ENCODE measurements at places on chromosomes 2 and 18.

GRCh38 chr2:203706403-203706802 lies at the start of gene CD28:
Gene CD28, plus strand, starts transcription at chr2:203706639. Its CDS starts 58 bp downstream, at chr2:203706697.
- peak; percentile 88 for DNase-seq

GRCh38 chr2:160315337-160315736 lies 115.3 kb upstream of the ITGB6 start:
- DNase-seq, result no peak

DNA sequence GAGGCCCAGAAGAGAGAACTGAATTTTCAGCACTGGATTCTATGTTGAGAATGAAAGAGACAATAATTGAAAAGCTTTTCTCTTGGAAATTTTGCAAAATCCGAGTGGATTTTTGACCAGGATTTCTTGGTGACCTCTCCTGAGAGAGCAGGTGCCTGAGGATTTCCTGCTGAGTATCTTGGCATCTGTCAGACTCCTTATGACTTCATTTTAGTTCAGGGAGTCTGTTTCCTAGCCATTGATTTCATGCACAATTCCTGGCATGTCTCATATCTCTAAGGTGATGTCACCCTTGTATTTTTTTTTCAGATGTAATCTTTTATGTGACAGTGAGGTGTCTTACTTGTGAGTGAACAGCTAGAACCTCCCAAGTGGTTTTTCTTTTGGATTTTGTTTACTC lies 195.9 kb downstream of the NEDD4L start:
- no peak for DNase-seq

GRCh38 chr2:102028470-102028869 lies 36.7 kb downstream of the IL1R2 start:
- no peak for DNase-seq

- no peak for DNase-seq
These were observed 567.9 kb downstream of the FBXO15 start for GRCh38 chr18:73579698-73580097.

- no peak for DNase-seq
These were observed 98.5 kb downstream of the PRKCE start for GRCh38 chr2:45750001-45750400.

DNA sequence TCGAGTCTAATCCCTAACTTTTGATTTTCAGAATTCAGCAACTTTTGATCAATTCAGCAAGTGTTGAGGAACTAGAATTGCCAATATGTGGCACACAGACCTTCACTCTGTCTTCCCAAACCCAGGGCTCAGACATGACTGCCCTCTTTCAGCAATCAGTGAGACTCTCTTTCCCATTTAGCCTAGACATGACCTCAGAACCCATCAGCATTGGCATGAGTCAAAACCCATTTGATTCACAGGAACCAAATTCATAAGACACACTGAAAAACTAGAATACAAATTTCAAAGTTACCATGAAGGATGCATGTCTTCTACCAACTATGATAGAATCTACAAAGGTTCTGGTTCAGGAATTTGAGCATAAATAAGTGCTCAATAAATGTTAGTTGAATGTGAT lies 113.6 kb upstream of the MAP3K20 start:
- no peak for DNase-seq

DNA sequence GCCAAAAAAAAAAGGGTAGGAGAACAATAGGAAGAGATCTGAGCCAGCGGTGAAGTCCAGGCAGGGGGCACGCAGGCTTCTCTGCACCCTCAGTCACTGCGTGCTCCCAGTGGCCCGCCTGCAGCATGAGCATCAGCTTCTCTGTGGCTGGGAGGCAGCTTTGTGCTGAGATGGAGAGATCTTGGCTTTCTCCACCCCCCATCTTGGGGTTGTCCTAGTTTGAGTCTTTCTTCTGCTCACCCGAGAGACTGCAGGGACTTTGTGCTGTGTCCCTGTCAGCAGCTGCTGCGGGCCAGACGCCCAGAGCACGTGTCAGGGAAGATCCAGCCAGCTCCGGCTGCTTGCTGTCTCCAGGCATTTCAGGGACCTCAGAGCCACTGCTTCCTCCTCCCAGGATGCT lies 20.3 kb downstream of the TRAPPC12 start:
- no peak for DNase-seq

- peak; percentile 11 for DNase-seq
These were observed 1.1 kb downstream of the RNF103 start for GRCh38 chr2:86622519-86623042.

- DNase-seq, result no peak
These were observed 558.5 kb downstream of the CPS1 start for GRCh38 chr2:211114826-211115455.

GRCh38 chr2:37394796-37395555 lies 50.5 kb downstream of the QPCT start:
- DNase-seq, result no peak

DNA sequence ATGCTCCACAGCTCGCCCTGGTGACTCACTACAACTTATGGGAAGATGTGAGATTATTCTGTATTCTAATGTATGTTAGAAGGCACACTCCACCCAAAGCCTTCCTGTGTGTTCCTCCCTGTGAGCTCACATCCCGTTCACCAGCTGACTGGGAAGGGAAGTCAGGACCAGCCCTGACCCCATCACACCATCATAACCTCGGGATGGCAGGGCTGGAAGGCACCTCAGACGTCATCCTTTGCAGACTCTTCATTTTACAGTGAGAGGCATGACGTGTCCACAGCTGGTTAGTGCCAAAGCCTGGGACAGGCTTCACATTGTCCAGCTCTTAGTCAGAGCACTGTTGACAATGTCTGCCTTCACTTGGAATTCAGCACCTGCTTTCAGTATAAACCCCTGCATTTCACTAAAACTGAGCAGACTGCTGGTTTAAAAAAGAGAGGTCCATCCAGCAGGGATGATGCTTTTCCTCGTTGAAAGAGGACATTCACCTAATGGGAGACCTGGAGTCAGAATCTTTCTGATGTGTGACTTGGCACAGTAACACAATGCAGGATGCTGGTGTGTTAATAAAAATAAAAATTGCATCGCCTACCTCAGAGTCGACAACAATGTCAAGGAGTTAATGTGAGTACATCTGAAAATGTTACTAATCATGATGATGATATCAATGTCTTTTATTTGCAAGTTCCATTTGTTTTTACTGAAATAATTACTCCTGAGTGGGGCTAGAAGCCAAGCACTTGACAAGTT lies 418.0 kb upstream of the TNP1 start:
- no peak for DNase-seq

- no peak for DNase-seq
These were observed 24.4 kb downstream of the CXCR4 start for GRCh38 chr2:136093583-136093982.

- no peak for DNase-seq
These were observed 304.3 kb downstream of the CELF4 start for GRCh38 chr18:37261246-37261840.

GRCh38 chr2:124241-124880 lies 78.1 kb upstream of the FAM110C start:
- no peak for DNase-seq

- no peak for DNase-seq
These were observed 98.7 kb upstream of the THOC1 start for GRCh38 chr18:366466-367061.

GRCh38 chr2:143217512-143218115 lies 88.4 kb downstream of the ARHGAP15 start:
- DNase-seq, result no peak

DNA sequence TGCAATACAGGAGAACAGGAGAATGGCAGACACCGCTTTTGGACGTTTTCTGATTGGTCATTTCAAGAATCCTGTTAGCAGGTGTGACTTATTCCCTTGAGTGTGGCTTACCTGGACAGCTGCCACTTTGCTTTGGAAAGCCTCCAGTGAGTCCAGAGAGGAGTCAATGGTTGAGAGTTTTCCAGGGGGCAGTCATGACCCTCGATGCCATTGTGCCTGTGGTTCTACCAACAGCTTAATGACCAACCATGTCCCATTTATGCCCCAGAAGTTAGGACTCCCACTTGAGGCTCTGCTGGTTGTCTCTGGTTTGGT lies 12.4 kb downstream of the IGFBP2 start:
- DNase-seq, result no peak

- DNase-seq, result no peak
These were observed 1319.3 kb upstream of the CDH2 start for GRCh38 chr18:29496152-29496680.

DNA sequence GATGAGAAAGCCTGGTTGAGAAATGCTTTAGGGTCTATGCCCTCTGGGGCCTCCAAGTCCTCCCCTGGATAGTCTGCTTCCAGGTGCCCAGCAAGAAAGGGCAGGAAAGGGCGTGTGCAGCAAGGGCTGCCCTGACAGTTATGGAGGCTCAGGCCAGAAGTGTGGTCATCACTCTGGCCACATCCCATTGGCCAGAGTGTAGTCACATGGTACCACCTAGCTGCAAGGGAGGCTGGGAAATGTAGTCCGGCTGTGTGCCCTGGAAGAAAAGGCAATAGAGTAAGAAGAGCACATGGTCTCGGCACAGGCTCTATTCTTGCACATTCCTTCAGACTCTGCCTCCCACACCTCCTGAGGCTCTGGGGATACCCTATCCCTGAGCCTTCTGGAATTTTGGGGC lies 35.7 kb downstream of the ODC1 start:
- DNase-seq, result no peak

- peak; percentile 30 for DNase-seq
These were observed 41.1 kb downstream of the LDAH start for GRCh38 chr2:20781656-20782265.

GRCh38 chr2:14927021-14927564 lies 294.6 kb downstream of the LRATD1 start:
- DNase-seq, result no peak

GRCh38 chr2:235860871-235861270 lies 307.3 kb downstream of the GBX2 start:
- no peak for DNase-seq

DNA sequence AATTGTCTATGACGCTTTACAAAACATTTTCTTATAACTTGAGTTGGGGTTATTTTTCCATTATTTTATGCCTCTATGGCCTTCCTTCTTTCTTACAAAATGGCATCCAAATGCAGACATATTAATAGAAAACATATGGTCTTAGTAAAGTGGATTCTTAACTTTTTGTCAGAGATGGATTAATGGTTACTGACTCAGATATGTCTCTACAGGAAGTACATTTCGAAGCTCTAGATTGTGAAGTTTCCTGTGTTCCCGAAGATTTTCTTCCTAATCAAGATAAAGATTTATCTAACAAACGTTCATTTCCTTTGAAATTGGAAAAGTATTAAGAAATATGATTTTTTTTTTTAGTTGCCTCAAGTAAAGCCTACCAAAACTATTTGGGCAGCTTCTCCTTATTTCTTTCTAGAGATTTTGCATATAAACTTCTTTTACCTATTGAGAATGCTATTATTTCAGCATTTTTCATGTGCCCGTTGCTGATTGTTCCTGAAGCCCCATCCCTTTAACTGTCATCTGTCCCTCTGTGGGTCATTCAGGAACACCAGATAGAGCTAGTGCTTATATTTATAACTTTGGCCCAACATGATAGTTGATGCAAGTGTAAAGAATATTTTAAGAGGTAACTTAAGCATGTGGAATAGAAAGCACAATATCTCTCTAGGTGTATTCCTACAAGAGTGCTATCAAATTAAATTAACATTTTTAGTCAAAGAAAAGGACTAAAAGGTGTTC lies 498.0 kb downstream of the CCDC85A start:
- DNase-seq, result no peak

DNA sequence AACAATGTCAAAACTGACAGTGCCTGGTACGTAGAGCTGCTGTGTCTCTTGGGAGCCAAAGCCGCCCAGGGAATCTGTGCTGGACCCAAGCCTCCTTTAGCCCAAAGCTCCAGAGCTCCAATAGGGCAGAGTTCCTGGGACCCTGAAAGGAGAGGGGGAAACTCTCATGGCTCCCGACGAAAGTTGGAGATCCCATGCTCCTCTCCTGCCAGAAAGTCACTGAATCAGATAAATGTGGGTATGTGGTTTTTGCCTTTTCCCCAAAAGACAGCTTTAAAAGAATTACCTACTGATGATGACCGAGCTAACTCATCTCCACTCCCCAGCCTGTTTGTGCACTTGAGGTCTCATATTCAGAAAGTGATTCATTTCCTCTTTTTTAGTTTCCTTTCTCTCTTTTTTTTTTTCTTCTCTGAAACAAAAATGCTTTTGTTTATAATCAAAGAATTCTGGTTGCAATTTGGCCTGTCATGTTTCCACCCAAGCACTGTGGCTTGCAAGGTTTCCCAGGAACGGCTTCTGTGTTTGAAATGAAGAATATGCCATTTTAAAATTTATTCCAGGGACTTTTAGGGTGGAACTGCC lies 14.1 kb upstream of the PMAIP1 start:
- DNase-seq, result peak; percentile 57

GRCh38 chr2:7430869-7431641 lies 513.8 kb downstream of the RNF144A start:
- peak; percentile 39 for DNase-seq

- no peak for DNase-seq
These were observed 186.6 kb downstream of the GBX2 start for GRCh38 chr2:235981631-235982030.

DNA sequence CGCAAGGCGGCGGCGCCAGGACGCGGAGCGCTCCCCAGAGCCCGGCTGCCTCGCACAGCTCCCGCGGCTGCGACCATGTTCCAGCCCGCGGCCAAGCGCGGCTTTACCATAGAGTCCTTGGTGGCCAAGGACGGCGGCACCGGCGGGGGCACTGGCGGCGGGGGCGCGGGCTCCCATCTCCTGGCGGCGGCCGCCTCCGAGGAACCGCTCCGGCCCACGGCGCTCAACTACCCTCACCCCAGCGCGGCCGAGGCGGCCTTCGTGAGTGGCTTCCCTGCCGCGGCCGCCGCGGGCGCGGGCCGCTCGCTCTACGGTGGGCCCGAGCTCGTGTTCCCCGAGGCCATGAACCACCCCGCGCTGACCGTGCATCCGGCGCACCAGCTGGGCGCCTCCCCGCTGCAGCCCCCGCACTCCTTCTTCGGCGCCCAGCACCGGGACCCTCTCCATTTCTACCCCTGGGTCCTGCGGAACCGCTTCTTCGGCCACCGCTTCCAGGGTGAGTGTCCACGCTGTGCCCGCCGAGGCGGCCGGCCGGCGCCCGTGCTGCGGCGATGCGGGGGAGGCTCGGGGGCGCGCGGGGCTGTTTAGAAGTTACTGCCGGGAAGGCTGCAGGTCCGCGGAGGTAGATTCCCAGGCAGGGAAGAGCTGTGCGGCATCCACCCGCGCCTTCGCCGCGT lies 696 bp downstream of the EMX1 start:
- no peak for DNase-seq

DNA sequence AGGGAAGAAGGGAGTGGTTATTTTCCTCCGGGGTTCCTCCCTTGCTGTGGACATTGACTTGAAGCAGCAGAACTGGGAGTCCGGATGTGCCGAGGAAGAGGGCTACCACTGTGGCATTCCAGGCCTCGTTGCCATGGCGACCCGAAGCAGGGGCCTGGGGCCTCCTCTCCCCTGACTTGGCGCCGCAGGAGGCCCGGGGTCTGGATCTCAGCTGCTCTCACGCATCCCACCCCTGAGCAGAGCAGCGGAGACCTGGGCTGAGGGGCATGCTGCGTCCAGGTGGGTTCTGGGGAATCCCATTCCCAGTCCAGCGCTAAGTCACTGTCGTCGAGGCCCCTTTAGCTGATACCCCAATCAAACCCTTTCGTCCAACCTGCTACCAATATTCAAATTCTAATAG lies 100.2 kb downstream of the BCL11A start:
- no peak for DNase-seq

- no peak for DNase-seq
These were observed 48.4 kb upstream of the YWHAQ start for GRCh38 chr2:9679218-9679617.
